ENCODE measurements at places on chromosomes 6 and 20.

GRCh38 chr20:53208110-53208832 lies 236.1 kb downstream of the TSHZ2 start:
- ATAC-seq: no peak

GRCh38 chr6:28794175-28795002 lies 129.4 kb downstream of the TRIM27 start:
- ATAC-seq: peak; percentile 56

DNA sequence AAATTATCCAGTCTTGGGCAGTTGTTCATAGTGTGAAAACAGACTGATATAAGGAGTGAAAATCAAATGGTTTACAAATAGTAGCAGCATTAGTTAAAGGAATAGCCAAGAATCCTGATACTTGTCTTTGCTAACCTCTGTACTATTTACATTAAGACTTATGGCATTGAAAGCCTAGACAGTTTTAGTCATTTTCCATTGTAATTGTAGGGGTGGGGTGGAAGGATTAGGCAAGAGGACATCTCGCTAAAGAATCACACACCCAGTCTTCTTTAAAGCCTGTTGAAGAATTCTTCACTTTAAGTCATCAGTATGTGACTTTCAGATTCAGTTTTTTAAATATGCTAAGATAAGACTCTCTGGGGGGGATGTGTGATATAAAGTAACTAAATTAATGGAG lies 207.5 kb upstream of the PHACTR1 start:
- ATAC-seq: no peak

- ATAC-seq: no peak
Observed at GRCh38 chr6:11973238-11973637, 38.9 kb upstream of the HIVEP1 start.

DNA sequence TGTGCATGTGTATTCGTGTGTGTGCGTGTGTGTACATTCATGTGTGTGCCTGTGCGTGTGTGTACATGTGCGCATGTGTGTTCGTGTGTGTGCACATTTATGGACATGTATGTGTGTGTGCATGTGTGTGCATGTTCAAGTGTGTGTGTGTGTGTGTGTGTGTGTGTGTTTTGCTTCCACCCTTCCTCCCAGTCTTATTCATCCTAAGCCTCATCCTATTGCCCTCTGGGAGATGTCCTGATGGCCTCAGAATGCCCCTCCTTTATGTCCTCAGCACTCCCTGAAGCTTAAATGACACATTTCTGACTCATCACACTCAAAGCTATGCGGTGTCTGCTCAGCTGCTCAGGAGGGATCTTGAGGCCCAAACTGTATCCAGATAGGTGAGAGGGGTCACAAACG lies 76.6 kb upstream of the CCDC167 start:
- ATAC-seq: peak; percentile 81
